ENCODE measurements at places on chromosomes 11 and 22.

DNA sequence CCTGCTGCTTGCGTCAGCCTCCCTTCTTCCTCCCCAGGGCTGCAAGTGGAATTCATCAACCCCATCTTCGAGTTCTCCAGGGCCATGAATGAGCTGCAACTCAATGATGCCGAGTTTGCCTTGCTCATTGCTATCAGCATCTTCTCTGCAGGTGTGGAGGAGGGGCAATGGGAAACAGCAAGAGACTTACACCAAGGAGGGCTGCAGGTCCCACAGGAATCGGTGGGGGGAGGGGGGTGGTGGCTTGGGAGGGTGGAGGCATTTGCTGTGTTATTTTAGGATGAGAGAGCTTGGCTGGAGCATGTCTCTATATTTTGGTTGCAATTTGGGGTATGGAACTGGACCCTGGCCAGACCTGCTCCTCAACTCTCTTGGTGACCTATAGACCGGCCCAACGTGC lies 2.1 kb upstream of the MADD start:
- DNase-seq = no peak

GRCh38 chr11:58524232-58525036 lies 16.5 kb upstream of the OR5B21 start:
- peak; percentile 23 for DNase-seq

DNA sequence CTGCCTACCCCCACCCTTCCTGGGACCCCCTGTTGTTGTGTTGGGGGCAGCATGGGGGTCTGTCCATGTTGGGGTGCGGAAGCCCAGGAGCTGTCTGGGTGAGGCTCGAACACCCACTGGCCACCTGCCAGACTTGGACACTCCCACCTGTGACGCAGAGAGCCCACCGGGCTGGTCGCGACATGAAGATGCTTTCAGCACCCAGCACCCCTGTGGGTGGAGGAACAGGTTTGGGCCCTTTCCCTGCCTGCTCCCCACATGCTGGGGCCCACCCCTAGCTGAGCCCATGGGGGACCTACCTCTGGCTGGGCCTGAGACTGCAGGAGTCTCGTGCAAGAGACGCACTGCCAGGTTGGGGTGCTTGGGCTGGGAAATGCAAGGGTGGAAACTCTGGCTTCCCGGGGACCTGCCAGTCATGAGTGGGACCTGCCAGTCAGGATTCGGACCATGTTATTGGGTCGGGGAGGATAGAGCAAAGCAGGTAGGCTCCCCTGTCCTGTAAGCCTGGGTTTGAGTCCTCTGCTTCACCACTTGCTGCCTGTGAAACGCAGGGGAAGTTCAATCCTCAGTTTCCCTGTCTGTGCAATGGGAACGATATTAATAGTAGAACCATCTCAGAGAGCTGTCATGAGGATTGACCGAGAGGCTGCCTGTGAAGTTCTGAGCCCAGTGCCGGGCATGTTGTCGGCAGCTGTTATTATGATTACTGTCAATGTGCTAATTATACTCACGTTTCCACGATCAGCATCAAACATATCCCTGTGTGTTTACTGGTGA lies 24.1 kb downstream of the KIAA1671 start:
- no peak for DNase-seq

DNA sequence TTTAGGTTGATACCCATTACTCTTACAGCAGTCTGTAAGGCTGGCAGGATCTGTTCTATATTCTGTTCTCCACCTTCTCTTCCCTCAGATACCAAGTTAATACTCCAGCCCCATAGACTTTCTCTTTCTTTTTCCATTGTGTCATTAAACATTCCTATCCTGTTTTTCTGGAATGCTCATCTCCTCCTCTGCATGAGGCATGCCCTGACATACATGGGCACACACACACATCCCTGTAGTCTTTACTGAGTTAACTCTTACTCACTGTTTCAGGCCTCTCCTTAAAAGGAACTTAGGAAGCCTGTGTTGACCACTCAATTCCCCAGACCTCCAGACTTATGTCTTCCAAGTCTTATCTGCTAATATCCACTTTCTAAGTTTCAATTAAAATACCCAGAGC lies 476.8 kb downstream of the METTL15 start:
- DNase-seq = no peak

- no peak for DNase-seq
Measured at GRCh38 chr22:19456541-19456940, 9.0 kb upstream of the C22orf39 start.

- DNase-seq = no peak
Measured at GRCh38 chr11:46984987-46985386, 48.4 kb downstream of the CSTPP1 start.

GRCh38 chr11:102850973-102851745 lies 7.8 kb upstream of the MMP3 start:
- DNase-seq = no peak

DNA sequence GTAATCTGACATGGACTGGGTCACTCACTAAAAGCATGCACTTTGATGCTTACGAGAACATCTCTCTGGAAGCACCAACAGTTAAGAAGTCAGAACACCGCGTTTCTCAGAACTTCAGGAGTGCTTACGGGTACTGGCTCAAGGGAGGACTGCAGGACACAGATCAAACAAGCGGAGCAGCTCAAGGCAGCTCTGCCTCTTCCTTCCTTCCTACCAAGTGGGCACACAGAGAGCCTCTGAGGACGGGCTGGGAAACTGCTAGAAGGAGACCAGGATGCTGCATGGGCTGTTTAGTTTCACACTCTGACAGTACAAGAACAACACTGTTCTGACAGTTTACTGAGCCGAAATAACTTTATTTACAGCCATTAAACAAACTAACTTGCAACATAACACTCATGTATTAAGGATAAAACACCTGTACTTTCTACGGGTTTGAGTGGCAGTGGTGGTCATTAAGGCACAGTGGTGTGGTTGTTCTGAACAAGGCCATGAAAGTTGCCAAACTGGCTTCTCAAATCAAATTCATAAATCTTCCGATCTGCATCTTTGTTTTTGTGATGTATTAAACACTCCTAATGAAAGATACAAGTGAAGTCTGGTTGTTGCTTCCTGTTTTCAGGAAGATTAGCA lies 37.5 kb downstream of the ARFGAP3 start:
- DNase-seq = no peak

GRCh38 chr11:83073884-83074283 lies 2.2 kb upstream of the RAB30 start:
- no peak for DNase-seq

DNA sequence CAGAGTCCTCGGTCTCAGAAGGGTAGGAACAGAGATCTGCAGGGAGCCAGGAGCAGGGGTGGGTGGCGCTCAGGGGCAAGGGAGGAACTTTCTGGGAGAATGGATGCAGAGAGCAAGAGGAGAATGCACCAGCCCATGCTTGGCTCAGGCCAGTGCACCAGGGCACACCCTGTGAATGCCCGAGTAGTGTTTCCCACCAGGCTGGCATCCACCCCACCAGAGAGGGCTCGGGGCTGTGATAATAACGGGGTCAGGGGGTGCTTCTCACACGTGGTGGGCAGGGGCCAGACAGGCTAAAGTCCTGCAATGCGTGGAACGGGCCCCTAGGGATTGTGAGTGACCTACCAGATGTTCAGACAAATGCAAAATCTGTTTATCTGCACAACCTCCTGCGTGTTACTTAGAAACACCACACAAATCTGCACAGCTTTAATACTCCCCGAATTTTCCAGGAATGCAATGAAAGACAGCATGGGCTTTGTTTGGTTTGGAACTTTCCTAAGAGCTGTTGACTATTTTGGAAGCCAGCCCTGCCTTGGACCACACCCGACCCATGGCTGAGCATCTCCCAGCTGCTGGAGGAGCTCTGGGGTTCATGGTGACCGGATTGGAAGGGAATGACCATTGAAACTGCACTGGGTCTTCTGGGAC lies 368.3 kb downstream of the SHANK2 start:
- DNase-seq = no peak

- DNase-seq = peak; percentile 32
Measured at GRCh38 chr11:103959279-103959942, 77.0 kb upstream of the DDI1 start.

DNA sequence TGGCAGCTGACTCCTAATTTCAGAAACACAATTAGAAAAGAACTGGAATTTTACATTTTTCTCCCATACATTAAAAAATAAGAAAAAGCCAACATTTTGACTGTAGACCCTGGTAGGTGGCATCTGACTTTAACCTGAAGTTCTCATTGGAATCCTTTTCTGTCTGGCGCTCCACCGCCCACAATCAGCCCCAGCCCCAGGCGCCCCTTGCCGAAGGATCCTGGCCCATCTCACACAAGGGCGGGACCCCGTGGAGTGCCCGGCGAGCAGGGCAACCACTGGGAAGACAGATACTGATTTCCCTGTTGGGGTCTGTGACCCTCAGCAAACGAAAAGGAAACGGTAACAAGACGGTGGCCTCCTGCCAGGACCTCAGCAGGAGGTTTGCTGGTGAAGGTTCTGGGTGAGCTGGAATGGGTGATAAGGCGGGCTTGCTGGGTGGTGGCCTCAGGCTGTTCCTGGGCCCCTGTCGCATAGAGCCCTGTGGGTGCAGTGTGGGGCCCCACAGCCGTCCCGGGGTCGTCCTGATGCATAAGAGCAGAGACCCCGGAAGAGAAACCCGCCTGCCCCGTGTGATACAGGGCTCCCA lies 15.7 kb downstream of the TSPO start:
- no peak for DNase-seq

DNA sequence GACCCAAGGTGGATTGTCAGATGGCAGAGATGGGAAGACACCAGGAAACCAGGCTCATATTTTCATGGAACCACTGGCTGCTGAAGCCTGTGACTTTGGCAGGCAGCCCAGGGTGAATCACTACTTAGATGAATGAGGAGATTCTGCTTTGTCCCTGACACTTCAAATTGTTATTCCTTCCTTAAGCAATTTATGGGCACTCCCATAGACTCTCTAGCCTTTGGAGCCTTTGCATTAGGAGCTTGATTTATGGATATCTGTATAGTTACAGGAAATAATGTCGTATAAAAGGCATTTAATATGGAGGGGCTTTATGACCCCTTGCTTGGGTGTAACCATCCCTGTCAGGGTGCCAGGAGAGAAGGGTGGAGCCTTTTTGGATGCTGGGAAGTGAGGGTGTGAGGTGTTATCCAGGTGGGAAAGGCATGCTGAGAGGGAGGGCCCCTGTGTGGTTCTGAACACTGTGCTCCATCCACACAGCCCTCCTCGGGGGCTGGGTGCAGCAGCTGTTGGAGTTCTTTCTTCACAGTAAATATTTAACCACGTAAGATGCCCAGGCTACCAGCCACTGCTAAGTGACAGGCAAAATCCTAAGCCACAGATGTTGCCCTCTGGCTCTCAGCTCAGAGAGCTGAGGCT lies 35.3 kb downstream of the IL18 start:
- DNase-seq = no peak

- DNase-seq = no peak
Measured at GRCh38 chr11:110289472-110289871, 6.9 kb downstream of the RDX start.

GRCh38 chr22:34105461-34106062 lies 185.3 kb upstream of the LARGE1 start:
- peak; percentile 8 for DNase-seq

DNA sequence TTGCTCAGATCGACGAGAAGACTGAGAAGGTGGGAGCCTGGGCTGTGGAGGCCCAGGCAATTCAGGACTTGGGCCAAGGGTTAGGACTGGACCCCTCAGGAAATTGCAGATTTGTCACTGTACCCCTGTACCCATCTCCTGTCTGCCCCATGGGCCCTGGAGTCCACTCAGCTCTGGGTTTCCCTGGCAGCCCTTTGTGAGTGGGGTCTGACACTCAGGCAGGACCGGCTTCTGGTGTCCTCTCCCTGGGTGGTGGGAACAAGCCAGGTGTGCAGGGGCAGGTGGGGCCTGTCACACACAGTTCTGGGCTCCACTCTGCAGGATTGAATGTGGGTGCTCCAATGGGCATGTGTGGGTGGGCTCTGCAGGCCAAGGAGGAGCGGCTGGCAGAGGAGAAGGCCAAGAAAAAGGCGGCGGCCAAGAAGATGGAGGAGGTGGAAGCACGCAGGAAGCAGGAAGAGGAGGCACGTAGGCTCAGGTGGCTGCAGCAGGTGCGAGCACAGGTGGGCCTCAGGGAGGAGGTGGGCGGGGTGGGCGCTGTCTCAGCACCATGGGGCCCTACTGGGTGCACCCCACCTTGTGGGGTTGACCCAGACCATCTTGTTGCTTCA lies 21.6 kb downstream of the INCENP start:
- no peak for DNase-seq

DNA sequence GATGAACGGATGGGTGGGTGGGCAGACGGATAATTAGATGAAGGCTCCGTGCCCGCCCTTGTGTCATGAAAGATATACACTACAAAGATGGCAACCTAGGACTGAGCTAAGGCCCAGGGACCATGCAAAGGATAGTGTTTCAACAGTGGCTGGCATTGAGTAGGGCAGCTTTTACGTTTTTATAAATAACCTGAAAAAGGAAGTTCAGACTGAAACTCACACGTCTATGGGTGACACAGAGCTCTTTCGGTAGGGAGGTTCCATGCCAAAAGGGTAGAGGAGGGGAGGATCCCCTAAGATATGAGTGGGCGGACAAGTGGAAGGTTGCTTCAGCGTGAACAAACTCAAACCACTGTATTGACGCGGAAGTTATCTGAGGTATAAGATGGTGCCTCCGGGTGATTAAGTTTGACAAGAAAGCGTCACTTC lies 90.5 kb downstream of the UBASH3B start:
- peak; percentile 56 for DNase-seq

DNA sequence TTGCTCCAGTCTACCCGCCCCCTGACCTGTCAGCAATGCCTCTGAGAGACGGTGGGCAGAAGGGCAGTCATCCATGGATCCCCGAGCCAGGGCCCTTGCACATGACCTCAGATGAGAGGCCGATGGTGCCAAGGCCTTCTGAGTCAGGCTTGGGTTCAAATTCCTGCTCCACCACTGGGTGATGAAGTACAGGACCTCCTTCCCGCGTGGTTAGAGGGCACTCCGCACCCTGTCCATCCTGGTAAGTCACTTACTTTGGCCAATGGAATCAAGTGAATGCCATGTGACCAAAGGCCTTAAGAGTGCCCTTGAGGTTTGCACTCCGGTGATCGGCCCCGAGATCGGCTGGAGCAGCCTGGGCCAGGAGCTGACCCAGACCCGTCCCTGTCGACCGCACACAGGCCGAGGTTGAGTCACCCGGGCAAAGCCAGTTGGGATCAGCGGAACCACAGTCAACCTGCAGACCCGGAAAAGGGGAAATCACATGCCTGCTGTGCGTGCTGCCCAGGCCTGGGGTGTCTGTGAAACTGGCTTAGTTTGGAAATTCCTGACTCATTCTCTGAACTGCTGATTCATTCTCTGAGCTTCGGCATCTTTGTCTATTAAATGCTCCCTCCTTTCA lies 48.9 kb downstream of the RTL6 start:
- no peak for DNase-seq

- no peak for DNase-seq
Measured at GRCh38 chr11:31641477-31642062, 132.0 kb downstream of the ELP4 start.

DNA sequence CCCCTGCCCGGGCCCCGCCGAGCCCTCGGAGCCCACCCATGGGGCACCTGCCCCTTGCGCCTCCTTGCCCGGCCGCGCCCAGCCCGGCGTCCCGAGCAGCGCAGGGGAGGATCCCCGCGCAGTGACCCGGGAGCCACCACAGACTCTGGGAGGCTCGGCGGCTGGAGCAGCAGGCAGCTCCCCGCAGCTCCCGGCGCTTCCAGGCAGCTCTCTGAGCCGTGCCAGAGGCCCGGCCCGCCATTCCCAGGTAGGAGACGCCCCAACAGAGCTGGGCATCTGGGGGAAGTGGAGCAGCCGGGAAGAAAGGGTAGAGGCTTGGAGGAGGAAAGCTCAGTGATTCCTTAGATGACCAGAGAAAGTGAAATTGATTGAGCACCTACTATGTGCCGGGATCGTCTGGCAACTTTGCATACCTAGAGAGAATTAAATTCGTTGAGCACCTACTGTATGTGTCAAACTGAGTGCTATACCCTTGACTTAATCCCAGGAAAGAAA lies 670 bp downstream of the RASD2 start:
- no peak for DNase-seq
